ENCODE measurements at places on chromosomes 11 and 22. TPM values are rescaled to one million over a fixed set of nuclear protein-coding genes. Genes with fewer than 3 reads are reported as not detected.

Gene C2CD3
- total RNA-seq, result 89.4 TPM

Gene TSPAN18
- 5.0 TPM for total RNA-seq

- DNase-seq, result no peak
Measured at GRCh38 chr11:47278769-47279168, 8.8 kb downstream of the MADD start.

DNA sequence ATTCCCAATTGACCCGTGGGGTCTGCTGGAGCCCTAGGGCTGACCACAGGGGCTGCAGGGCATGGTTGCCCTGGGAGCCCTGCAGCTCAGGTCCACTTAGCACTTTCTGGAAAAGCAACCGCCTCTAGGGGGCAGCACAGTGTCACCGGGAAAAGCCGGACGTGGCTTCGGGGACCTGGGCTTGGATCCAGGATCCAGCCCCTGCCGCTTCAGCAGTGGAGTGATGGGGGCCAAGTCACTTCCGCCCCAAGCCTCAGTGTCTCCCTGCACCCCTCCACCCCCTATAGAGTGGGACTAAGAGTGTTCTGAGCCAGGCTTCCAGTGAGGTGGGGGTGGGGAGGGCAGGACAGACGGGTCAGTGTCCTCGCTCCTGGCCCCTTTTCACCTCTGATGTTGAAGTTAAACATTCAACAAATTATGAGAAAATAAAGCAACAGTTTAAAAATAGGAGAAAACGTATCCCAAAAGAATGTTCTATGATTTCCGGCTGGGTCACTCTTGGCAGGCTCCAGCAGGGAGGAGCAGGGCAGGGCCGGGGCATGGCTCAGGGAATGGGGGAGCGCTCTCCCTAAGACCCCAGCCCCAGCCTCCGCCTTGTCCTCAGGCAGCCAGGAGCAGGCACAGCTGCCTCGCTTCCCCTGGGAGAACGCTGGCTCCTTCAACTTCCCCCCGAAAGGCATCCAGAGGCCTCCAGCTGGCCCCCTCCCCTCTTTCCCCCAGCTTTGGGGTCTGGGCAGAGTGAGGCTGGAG, 96.5 kb upstream of the FGF3 start:
- peak; percentile 89 for DNase-seq

- DNase-seq, result no peak
Measured at GRCh38 chr22:37797874-37798500, 9.7 kb upstream of the GCAT start.

GRCh38 chr11:116825854-116826750, 3.0 kb upstream of the APOA4 start:
- DNase-seq, result no peak

Data from testis (tissue), 5 donors.